Pulmonary artery endothelial cell (primary cell): ENCODE measurements at places on chromosomes 3 and 15. TPM values are rescaled to one million over a fixed set of nuclear protein-coding genes. Genes with fewer than 3 reads are reported as not detected.

DNA sequence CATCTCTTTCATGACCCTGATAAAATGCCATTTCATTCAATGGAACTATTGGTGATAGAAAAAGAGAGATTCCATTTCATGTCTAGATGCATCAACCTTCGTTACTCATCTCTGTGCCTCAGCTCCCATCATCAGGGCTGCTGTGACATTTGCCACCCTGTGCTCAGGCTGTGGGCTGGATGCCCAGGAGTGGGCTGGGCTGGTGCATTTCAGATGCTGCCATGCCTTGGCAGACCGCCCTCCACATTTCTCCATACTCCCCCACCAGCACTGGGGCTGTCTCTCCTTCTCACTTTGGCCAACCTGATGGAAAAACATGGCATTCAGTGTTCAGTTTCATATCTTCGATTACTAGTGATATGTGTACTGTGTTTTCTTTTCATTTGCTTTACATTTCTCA is 59.1 kb downstream of the DNASE1L3 start:
- DNase-seq, result no peak

Gene CPNE9
- not detected in 2 replicates for total RNA-seq

GRCh38 chr3:171257251-171258203 is 202.7 kb downstream of the TNIK start:
- DNase-seq, result no peak

Gene STIMATE
- total RNA-seq, result 12.3 and 20.3 TPM in 2 replicates

DNA sequence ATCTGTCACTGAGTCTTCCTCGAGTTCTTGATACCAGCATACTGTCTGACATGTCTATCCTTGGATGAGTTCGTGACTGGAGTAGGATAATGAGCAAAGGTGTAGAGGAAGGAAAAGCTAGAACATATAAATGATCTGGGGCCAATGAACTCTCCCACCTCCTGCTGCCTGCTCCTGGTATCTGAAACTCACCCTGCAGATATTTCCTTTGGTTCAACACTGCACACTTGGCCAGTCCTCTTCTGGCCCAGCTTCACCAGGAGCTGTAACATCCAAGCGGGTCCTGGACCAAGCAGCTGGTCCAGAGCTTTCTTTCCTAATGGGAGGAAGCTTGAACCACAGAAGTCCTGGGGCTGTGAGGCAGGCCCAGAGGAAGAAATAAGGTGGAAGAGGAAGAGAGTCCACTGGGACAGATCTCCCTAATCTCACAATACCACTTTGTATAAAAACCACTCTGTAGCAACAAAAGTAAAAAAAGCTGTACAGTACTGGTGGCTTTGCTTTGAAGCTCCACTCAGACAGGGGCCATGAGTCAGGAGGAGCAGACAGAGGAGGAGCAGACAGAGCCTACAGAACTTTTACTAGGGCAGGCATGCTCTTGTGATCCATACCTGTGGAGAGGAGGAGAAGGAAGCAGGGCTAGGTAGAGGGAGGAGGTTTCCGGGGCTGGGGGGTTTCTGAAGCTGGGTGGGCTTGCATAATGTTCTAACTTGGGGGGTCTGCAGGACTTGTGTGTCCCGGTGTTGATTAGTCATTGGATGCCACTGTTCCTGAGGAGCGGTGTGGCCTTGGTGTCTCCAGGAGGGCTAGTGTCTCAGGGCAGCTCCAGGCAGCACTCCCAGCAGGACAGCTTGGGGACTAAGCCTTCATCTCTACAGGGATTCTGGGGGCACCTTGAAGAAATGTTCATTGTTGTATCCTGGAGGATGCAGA is 166.9 kb downstream of the ABHD5 start:
- DNase-seq, result no peak

DNA sequence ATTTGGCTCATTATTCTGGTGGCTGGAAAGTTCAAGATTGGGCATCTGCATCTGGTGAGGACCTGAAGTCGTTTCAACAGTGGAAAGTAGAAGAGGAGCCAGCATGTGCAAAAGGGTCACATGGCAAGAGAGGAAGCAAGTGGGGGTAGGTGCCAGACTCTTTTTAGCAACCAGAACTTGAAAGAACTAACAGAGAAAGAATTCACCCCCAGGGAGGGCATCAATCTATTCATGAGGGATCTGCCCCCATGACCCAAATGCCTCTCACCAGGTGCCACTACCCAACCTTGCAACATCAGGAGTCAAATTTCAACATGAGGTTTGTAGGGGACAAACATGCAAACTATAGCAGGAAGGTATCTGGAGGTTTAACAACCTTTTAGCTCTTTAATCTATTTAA is 10.3 kb upstream of the RYK start:
- no peak for DNase-seq

Gene FSTL1
- 517 and 690 TPM in 2 replicates for total RNA-seq

- no peak for DNase-seq
Measured at GRCh38 chr3:195039180-195039843, 231.6 kb downstream of the XXYLT1 start.

Gene MORC1
- total RNA-seq, result not detected in 2 replicates

DNA sequence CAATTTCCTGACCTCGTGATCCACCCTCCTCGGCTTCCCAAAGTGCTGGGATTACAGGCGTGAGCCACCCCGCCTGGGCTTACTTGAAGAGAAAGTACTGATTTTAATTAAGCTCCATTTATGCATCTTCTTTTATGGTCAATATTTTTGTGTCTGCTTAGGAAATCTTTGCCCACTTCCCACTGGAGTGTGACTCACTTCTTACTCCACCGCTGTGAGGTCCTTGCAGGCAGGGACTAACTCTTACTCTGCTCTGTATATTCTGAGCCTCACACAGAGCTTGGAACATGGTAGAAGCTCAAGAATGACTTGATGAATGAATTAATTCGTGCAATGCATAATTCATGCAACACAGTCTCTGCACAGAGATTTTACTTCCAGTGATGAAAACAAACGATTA is 2.9 kb upstream of the TM4SF19 start:
- DNase-seq, result no peak

DNA sequence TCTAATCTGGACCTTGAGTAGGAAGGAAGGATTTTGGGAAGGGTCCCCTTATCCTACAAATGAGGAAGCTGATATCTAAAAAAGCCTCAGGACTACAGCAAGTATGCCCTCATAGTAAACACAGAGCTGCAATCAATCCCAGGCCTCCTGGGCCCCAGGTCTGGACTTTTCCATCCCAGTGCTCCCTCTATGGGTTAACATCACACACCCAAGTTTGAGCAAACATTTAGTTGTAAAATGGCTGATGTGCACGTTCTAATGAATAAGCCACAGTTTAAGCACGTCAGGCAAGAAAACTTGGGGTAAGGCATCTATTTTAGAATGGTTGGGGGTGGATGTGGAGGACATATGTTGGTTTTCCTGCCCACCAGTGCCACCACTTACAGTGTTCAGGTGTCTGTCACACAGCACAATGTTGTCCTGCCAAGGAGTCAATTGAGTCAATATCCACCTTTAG is 44.3 kb upstream of the UBE2E1 start:
- DNase-seq, result no peak

DNA sequence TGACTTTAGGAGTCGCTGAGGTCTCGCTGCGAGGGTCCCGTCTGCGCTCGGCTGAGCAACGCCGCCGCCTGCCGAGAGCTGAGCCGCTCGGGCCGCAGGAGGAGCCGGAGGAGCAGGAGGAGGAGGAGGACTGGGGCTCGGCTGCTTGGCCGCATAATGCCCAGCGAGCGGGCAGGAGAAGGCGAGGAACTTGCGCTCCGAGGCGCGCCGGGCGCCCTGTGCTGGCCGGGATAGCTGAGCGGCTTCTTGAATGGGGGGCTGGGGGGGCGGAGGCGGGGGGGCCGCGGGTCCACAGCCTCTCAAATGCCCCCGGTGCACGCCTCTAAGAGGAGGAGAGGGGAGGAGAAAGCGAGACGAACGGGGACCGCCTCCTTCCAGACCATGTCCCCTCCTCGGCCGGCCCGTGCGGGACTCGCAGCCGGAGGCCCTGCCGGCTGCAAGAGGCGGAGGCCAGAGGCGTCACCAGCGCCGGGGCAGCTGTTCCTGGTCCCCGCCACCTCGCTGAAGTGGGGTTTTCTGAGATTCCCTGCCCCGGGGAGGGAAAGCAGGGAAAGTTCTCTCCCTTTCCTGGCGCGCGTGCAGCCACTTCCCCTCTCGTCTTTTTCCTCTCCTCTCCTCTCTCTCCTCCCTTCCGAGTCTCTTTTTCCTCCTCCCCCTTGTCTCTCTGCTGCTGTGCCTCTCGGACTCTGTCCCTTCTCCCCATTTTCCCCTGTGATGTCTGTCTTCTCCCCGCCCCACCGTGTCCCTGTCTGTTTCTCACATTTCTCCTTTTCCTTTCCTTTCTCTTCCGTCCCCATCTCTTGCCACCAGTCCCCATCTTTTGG is at the start of gene ADAMTS9:
TSS of gene ADAMTS9 (minus strand) at position 220 of the 824 bp plus-strand sequence. CDS start 343 bp downstream, outside the sequence.
- DNase-seq, result peak; percentile 68
